ENCODE measurements at places on chromosomes 2 and 18.

- no peak for DNase-seq
These were observed 55.6 kb downstream of the MTA3 start for GRCh38 chr2:42624047-42624446.

DNA sequence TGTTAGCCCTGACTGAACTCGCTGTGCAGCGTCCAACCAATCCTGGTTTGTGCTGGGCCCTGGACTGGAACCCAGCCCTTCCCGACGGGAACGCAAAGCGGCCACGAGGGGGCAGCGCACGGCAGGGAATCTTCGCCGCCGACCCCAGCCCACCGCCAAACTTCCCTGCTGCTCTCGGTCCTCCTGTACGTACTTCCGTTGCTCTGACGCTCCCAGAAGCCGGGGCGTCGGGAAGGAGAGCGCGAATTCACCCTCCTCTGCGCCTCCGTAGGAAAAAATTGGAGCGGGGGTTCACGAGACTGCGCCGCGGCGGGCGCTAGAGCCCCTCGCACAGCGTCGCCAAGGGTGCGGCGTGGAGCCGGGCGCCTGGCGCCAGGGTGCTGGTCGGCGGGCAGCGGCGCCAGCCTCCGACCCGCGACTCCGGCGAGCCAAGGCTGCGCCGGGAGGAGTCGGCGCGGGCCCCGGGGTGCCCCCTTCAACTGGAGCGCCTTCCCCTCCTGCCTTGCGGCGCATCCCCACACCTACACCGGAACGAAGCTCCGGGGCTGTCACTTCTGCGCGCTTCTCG lies 873 bp upstream of the SH3RF3 start:
- peak; percentile 59 for DNase-seq

GRCh38 chr2:219247678-219248642 lies 2.7 kb downstream of the STK16 start:
- DNase-seq: peak; percentile 26

DNA sequence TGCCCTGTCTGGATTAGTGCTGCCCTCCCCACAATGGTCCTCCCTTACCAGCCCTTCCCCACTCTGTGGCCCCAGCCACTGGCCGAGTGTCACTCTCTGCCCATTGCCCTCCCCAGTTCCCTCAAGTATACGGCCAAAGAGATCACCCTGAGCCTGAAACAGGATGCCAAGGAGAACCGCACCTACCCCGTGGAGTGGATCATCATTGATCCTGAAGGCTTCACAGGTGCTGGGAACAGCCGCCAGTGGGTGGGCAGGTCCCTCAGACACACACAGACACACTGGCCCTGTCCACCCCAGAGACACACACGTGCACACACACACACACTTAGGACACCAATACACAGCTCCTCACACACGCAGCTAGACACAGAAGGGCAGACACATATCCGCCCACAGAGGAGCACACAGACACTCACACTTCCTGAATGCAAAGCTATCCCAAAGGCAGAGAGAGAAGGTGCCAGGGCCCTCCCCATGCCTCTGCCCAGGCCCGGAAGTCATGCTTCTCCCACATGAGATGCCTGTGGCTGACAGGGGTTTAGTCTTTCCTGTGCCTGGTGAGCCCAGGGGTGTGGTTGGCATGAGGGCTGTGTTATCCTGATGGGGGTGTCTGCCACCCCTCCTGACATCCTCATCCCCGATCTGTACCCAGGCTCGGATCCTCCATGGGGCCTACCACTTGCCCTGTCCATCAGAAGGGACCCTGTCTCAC lies 2.9 kb downstream of the CHRND start:
- no peak for DNase-seq

DNA sequence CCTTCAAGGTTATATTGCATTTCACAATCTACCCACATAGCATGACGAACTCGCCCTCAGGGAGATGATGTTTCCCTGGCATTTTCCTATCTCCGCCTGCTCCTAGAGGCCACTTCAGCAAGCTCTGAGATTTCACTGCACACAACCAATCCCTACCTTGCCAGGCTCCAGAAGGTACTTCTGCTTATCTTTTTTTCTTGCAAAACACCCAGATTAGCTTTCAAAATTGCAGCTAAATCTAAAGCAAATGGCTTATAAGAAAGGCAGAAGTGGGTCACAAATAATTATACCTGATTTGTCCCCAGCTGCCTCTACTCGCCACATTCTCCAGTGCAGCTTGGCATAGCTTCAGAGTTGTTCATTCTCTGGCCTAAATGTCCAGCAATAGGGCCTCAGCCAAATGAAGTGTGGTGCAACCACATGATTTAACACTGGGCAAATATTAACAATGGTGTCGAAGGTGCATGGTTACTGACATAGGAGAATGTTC lies 32.4 kb upstream of the MRPL19 start:
- no peak for DNase-seq

DNA sequence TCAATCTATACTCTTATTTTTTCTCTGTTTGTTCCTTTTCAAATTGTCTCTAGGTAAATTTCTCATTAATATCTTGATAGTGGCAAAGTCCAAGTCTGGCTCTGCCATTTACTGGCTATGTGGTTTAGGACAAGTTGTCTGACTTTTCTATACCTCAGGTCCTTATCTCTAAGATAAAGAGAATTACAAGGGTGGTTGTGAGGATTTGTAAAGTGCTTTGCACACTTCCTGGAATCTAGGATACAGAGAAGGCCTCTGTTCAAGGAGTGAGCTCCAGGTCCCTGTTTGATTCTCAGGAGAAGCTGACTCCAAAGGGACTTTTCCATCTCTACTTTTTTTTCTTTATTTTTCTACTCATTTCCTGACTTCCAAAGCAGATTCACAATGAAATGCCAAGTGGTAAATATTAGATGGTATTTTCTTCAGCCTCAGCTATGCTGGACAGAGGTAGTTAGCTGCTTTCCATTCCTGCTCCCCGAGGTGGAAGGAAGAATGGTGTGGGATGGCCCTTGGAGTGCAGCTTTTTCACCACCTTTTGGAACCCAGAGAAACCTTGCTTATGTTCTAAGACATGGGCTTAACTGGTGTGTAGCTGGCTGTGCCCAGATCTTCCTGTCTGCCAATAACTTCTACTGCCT lies 90.5 kb downstream of the GALNT1 start:
- no peak for DNase-seq

- DNase-seq: no peak
These were observed 571.0 kb upstream of the SALL3 start for GRCh38 chr18:78408623-78409022.

DNA sequence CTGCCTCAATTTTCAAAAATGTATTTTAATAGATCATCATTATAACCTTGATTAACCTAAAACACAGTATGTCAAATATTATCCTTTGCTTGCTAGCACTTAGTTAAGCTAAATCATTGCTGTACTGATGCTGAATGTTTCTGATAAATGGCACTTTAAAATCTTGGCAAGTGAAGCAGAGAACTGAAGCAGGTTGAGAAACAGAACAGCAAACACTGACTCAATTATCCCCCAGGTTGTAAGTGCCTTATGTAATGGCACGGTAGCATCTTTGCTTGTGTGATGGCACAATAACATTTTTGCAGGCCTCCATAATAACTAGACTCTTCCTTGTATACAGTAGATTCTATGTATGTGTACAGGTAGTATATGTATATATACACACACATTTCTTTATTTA lies 33.8 kb downstream of the ARHGAP15 start:
- no peak for DNase-seq

DNA sequence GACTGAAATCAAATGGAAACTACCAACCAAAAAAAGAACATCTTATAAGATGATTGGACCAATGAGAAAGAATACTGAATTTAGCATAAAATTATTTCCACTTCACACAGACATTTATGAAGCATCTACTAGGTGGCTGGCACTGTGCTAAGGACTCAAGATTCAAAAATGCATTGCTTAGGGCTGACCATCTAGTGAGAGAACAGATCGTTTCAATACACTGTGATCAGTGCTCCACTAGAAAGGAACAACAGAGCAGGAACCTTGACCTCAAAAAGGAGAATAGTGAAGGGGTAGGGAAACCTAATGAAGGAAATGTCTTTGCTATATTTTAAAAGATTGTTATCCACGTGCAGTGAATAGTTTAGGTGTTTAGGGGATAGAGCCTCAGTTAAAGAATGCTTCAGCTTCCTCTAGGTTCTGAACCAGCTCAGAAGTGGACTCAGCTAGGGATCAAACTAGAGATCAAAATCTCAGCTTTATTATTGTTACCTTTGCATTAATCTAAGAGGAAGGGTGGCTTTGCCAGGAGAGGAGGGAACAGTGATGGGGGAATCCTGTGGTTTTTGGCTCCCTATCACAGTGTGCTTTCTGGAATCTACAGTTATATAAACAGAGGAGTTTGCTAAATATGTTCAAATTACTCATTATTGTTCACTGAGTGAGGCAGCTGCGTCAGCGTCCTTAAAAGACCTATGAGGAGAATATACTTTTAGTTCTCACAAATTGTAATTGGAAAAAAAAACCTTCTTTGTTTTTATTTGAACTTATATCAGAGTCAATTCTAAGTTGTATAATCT lies 16.2 kb upstream of the BBS5 start:
- no peak for DNase-seq

DNA sequence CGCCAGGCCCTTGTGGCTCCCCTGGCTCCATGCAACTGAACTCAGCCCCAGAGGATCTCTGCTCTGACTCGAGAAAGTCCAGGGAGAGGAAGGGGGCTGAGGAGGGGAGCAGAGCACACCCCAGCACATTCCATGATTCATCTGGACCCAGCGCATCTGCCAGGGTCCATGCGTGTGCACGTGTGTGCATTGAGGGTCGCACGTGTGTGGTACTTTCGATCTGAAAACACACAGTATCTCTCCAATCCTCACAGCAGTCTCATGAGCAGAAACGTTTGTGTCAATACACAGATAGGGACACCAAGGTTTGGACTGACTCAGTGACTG lies 146.4 kb upstream of the ID2 start:
- DNase-seq: no peak

GRCh38 chr2:161199912-161200701 lies 39.9 kb downstream of the TANK start:
- DNase-seq: no peak

DNA sequence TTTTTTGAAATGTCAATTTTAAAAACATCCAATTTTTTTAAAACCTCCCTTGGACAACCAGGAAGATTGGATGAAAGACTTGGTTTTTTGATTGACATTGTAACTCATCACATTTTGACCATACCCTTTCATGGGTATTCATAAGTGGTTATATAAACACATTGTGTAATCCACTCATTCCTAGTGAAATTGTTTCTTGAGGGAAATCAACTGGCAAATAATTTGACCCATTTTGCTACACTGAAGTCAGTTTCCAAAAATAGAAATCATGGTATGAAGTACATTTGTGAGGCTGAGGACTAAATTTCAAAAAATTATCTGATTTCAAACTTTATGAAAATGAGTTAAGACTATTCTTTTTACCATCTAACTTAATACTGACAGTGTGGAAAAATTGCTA lies 31.5 kb downstream of the FBXO48 start:
- no peak for DNase-seq

GRCh38 chr2:120854766-120855530 lies 119.3 kb downstream of the GLI2 start:
- no peak for DNase-seq

DNA sequence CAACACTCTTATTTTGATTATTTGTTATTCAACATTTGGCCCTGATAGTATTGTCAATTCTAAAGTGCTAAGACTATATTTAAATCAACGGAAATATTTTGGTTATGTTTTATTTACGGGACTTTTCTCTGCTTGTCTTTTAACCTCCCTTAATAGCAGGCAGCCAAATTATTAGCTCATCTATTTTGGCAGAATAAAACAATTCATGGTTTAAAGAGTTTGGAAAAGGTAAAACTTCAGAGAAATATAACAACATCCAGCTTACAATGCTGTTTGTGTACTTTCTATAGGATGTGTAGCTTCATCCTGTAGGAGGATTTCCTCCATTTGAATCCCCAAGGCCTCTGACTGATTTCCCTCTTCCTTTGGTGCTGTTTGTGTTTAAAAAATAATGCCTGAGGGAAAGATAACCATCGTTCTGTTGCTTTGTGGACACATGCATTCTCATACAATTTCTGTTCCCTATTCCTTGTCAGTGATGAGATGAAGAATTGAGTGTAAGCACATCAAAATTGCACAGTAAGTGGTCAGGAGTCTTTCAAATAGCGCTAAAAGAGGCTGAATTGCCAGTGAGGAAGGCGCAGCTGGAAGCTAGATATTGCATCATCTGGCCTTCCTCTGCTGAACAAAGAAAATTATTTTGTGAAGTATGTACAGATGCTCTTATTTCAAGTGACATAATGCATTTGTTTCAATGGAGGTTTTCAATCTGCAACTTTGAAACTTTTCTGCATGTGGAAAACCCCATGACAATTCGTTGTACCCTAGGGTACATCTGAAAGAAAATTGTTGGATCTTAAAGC lies 80.3 kb downstream of the CD28 start:
- no peak for DNase-seq

DNA sequence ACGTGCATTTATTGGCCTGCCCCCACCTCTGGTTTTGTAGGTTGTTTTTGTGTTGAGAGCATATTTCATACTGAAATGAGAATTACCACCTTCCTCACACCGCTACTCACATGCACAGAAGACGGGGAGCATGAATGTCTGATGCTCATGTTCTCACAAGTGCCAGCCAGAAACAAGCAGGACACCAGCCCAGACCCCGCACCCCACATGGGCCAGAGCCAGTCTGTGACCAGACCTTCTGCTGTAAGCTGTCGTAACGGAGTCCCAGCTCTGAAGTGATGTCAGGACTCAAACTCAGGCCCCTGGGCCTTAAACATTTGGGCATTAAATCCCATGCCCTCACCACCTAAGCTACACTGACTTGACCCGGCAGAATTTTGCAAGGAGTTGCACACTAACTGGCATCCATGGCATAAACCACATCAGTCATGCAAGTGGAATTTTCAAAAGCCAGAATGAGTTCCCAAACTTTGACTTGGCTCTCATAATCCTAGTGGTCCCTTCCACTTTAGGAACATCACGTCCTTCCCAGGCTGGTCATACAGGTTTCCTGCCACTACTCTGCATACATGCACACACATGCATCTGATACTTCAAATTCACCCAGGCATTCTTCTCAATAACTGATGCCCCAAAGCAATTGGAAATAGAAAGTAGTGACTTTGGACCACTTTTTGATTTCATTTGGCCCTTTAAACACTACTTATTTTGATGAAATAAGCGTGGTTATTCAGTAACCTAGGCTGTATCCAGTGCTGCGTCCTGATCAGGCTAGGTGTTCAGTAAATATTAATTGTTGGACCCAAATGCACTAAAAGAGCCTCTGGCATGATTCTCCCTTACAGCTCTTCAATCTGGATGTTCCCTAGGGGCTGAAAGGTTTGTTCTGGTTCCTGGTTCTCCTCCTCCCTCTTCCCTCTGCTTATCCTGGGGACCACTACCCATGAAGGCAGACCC lies 223.1 kb upstream of the ID2 start:
- no peak for DNase-seq

DNA sequence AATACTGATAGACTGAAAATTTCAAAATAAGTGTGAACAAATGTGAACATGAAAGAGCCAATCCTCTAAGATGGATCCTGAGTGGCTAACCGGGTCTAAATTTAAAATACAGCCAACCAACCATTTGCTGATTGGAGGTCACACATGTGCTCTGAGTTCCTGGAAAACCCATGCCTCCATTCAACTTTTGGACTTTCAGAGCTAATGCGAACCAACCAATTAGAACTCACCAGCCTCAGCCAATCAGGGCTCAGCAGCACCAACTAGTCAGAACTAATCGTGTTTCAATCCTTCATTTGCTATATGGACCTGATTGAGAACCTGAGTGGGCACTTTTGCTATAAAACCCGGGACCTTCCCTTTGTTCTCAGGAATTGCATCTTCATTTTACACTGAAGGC lies 111.5 kb downstream of the MEP1B start:
- DNase-seq: no peak
